Right lung (tissue), 10 donors: ENCODE measurements at places on chromosomes 11 and 22. TPM values are rescaled to one million over a fixed set of nuclear protein-coding genes. Genes with fewer than 3 reads are reported as not detected.
A peak's percentile ranks its signal among the peaks of the same experiment; 100 is the strongest.

DNA sequence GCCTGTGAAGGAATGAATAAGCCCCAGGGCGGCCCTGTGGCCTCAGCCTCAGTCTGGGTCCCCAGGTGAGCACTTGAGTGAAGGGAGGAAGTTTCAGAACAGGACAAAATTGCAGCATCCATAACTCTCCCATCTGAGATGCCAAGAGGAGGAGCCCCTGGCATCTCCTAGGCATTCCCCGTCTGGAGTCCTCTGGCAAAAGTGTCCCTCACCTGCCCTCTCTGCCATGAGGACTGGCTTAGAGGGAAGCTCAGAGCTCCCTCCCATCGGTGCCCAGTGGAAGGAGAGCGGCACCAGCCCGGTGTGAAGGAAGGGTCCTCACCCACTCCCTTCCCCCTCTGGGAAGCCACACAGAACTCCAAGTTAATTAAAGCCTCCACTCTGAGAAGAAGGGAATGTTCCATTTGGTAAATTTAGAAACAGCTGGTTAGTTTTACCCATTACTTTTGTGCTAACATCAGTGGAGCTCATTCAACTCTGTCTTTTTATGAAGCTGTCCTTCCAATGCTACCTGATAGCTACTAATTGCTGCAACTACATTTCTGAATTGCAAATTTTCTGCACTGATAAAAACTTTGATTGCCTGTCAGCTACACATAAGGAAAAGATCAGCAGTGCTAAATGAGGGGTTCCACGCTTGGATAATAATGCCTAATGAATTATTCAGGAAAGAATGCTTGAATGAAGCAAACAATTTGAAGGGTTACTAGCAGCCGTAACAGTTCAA, 123.3 kb upstream of the RCN1 start:
- no peak for DNase-seq

DNA sequence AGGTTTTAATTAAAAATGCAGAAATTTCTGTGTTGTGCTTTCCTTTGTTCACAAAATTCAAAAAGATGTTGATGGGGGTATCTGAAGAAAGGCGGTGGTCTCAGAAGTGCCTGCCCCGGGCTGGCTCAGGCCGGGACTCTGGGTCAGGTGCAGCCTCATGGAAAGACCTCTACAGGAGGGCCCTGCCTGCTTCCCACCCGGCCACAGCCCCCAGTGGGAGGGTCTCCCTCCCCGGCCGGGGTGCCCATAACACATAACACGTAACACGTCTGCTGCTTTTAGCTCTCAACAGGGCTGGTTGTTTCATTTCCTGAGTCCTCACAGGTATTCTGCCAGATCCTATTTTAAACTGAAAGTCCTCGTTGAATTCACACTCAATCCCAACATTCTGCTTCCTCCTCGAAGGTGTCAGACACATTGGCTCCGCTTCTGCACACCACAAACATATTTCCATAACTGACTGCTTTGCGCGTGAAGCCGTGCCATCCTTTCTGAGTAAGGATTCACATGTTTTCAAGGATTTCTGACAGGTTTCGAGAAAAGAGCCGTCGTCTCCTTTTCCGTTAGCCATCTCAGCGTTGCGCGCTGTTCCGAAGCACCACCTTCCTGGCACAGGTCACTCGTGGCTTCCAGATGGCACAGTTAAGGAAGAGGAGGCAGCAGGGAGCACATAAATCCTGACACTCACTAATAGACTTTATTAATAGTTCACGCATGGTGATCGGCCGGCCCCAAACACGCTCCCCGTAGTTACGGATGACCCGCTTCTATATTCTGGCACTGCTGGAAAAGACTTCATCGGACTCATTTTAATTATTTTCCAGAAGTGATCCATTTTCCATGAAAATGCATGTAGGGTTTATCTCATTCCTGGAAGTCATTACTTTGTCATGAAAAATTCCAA, 569.3 kb downstream of the BRD1 start:
- DNase-seq: no peak

- no peak for DNase-seq
Measured at GRCh38 chr11:11533751-11534150, 88.1 kb downstream of the GALNT18 start.

DNA sequence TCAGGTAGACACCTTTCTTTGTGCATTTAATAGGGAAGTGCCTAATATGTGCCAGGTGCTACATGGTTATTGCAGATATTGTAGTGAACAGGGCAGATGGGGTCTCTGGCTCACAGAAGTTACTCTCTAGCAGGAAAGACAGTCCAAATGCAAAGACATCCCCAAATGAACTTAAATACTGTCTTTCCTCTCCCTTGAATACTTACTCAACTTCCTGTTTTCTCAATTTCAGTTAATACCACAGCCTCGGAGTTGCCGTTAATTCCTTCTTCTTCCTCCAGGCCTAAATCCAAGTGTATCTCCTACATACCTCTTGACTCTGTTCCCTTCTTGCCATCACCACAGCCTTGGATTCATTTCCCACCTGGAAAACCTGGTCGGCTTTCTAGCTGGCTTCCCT, 134.3 kb upstream of the SESN3 start:
- DNase-seq: no peak

DNA sequence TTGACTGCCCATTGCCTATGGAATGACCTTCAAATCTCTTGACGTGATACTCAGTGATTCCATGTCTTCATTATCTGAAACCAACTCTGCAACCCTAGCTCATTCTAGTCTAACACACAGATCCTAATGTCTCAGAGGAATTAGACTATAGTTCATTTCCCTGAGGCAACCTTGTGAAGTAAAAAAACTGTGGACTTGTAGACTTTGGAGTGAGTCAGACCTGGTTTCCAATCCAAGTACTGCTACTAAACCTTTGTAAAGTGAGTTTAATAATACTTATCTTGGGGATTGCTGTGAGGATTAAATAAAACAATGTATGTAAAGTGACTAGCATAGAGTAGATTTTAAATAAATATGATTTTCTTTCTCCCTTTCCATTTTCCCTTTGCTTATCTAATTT, 226.1 kb downstream of the BLID start:
- DNase-seq: no peak

DNA sequence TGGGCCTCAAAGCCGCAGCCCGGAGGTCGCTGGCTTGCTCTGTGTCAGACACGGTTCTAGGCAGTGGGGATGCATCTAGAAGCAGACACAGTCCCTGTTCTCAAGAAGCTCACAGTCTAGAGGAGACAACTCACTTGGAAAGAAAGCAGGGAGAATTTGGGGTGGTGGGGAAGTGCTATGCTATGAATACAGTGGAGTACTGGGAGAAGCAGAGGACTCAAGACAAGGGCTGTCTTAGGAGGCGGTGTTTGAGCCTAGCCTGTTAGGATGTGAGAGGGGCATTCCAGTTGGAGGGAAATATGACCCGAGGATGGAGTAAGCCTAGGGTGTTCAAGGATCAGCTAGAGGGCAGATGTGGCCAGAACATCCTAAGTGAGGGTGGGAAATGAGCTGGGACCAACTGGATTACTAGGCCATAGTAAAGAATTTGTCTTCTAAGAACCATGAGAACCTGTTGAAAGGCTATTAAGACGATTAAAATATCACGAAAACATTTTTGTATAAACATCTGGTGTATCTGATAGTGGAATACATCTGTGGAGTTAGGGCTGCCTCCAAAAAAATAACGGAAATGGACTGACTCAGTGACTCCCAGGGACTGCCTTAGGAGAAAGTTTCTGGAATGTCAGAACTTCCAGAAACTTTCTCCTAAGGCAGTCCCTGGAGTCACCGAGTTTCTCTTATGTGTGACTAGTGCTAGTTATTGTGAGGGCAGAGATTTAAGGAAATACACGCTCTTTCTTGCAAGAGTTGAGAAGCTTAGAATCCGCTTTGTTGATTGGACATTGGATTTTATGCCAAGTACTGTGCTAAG, 1.1 kb upstream of the PITPNB start:
- DNase-seq: no peak

DNA sequence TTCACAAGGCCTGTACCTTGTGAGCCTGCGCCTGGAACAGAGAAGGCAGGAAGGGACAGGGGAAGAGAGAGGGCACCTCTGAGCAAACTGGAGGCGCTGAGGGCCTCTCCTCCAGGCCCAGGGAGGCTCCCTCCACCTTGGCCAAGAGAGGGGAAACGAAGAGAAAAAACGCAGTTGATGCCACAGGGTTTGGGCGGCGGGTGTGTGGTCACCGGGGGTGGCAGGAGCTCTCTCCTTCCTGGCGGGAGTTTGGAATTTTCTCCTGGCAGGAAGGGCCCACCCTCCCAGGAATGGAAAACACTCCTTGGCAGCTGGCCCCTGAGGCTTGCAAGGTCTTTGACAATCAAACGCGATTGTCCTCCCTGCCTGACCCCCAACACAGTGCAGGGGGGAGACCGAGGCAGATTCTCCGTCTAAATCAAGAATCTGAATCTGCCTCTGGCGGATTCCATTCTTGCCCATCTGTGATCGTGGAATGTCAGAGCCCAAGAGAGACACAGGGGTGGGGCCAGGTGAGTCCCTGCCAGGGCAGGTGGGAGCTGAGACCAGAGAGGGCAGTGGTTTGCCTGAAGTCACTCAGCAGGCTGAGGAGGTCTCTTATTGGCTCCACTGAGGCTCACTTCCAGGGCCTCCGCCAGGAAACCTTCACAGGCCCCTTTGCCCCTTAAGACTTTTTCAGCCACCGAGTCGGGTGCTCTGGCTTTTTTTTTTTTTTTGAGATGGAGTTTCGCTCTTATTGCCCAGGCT, 21.0 kb downstream of the RPL3 start:
- no peak for DNase-seq

- DNase-seq: peak; percentile 60
Measured at GRCh38 chr11:120554766-120555432, 43.4 kb downstream of the GRIK4 start.

GRCh38 chr22:42388130-42388797, 43.9 kb downstream of the NFAM1 start:
- DNase-seq: no peak

- DNase-seq: no peak
Measured at GRCh38 chr11:73570415-73571114, 27.3 kb downstream of the FAM168A start.

DNA sequence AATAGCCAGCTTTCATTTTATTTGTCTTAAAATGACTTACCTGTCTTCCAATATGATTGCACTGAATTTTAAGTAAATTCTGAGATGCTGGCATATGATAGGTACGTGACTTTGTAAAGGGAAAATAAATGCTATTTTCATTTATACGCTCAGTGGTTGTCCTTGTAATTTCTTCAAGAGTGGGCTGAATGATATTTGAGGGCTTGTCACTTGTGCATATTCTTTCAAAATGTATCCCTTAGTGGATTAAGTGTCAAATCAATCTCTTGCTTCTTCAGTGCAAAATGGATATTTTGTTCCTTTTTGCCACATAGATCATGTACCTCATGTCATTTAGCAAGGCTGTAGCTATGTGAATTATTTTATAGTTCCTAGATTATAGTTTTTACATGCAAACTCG, 56.9 kb downstream of the GAS2 start:
- no peak for DNase-seq

GRCh38 chr11:11579012-11579988, 42.5 kb downstream of the GALNT18 start:
- no peak for DNase-seq

GRCh38 chr11:88363004-88363403, 25.5 kb upstream of the CTSC start:
- DNase-seq: no peak

- no peak for DNase-seq
Measured at GRCh38 chr11:73268671-73269271, 3.4 kb upstream of the P2RY6 start.

- DNase-seq: no peak
Measured at GRCh38 chr11:10414659-10415058, 40.4 kb upstream of the AMPD3 start.

GRCh38 chr22:46684706-46685105, 53.3 kb downstream of the CERK start:
- no peak for DNase-seq

- DNase-seq: no peak
Measured at GRCh38 chr11:86162239-86162638, 82.3 kb upstream of the EED start.

DNA sequence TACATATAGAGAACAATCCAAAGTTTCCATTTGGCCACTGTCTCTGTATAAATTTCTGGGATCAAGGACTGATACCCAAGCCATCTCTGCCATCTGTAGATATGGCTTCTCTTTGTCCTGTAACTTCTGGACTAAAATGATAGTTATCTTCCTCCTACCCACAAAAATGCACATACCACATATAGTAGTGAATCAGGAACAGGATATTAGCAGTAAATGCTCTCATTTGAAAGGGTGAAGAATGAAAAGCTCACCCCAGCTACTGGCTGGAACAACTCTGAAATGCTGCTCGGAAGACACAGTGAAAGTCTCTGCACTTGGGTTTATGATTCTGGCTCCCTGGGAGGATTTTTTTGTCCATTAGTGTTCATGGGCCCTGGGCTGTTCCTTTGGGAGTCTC, 856.4 kb upstream of the LRRC4C start:
- no peak for DNase-seq

DNA sequence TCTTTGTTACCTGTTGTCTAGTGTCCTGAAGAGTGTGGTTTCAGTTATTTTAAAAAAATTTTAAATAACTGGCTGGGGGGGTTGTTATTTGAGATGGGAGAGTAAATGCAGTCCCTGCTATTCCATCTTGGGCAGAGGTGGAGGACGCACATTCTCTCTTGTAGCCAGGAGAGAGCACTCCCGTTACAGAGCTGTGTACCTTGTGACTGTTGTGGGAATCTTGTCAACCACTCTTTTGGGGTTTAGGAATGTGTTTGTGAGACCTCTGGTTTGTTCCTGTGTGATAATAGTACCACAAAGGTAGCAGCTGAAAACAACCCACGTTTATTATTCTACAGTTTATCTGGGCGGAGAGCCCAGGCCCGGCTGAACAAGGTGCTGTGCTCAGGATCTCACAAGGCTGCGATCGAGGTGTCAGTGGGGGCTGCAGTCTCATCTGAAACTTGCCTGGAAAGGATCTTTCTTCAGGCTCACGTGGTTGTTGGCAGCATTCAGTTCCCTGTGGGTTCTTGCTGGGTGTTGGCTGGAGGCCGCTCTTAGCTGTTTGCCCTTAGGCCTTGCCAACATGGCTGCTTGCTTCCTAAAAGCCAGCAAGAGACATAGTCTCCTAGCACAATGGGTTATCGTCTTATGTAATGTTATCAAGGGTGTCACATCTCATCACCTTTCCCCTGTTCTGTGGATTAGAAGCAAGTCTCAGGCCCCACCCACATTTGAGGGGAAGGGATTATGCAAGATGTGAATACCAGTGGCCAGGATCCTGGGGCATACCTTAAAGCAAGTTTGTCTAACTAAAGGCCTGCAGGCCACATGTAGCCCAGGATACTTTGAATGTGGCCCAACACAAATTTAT, 20.6 kb downstream of the IGHMBP2 start:
- DNase-seq: no peak

- DNase-seq: no peak
Measured at GRCh38 chr11:70312401-70313357, 42.2 kb downstream of the PPFIA1 start.

Gene HSCB
- polyA plus RNA-seq: 19.9 TPM

Gene PAMR1
- 9.6 TPM for polyA plus RNA-seq

Gene PYGM
- 12.9 TPM for polyA plus RNA-seq

Gene STK33
- 29.2 TPM for polyA plus RNA-seq

Gene OR10A2
- not detected for polyA plus RNA-seq

Gene FAU
- 864 TPM for polyA plus RNA-seq

Gene SERPIND1
- 2.4 TPM for polyA plus RNA-seq

Gene MAPK8IP2
- 1.1 TPM for polyA plus RNA-seq

Gene OR8G5
- not detected for polyA plus RNA-seq

Gene LINC01488
- polyA plus RNA-seq: 0.08 TPM

Gene KRTAP5-10
- 0.18 TPM for polyA plus RNA-seq
